Globus pallidus (tissue), 1 donor: ENCODE measurements at places on chromosomes 5 and 9.

DNA sequence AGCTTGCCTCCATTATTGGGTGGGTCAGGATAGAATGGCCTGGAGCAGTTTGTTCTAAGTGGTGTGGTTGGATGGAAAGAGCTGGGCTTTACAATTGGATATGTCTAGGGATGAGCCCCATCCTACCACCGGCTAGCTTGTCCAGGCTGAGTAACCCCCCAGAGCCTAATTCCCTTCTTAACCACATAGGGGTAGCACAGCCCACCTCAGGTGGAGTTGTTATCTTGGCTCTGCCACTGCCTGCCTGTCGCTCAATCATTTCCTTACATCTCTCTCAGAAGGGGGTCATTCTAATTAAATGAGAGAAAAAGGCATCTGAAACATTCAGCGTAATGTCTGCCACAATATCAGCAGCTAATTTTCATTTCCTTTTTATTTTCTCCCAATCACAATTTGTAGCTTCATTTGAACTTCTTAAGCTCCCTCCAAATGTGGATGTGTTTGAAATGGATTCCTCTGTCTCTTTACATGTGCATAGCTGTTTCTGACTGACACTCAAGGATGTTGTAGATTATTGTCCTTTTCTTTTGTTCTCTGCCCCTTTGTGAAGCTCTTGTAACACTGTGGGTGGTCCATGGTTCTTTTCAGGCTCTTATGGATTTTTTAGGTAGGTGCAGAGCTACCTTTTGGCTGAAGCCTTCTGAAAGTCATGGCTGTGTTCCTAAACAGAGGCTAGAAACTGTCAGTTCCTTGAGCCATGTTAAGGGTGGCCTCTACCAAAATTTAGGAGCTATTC lies 383.1 kb upstream of the KLF4 start:
- DNase-seq = no peak

DNA sequence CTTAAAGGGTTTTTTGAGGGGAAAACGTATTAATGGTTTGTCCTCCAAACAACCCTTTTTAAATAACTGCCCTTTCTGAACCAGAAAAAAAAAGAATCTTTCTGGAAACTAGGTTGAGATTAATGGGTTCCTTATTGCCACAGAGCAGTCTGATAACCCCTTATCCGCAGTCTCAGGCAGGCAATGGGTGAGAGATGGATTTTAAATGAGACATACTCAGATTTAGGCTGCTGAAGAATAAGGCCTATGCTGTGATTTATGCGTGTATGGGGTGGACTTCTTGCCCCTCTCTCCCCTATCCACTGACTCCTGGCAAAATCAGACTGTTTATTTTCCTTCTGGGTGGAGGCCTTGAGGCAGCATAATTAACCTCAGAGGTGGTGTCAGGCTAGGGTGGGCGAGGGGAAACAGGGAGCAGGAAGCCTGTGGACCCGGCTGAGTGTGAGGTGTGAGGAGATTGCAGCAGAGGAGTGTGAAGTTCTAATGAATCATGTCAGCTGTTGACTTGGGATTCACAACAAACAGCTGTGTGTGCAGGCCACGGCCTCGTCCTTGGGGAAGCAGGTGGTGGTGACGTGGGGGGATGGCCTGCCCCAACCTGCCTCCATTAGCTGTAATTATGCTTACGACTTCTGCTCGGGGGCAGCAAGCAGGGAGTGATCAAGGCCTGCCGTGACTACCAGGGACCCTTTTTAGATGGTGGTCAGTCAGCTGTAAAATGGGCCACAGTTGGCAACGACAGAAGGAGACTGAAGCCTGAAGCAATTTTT lies 196.4 kb downstream of the SEMA6A start:
- no peak for DNase-seq

DNA sequence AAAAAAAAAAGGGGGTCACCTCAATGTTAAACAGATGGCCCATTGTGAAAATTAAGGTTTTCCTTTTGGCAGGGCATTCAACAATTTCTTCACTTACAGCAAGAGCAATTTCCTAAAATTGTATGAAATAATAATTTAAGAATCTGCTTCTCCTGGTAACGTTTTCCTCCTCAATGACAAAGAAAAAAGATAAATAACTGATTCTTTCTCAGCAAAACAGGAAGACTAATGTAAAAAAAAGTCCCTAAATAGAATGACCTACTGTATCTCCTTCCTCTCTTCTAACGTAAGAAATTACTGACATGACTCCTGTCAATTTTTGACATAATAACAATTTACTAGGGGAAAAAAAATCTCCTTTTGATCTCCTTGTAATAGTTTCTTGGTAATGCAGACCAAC lies 25.5 kb downstream of the ABHD17B start:
- no peak for DNase-seq

DNA sequence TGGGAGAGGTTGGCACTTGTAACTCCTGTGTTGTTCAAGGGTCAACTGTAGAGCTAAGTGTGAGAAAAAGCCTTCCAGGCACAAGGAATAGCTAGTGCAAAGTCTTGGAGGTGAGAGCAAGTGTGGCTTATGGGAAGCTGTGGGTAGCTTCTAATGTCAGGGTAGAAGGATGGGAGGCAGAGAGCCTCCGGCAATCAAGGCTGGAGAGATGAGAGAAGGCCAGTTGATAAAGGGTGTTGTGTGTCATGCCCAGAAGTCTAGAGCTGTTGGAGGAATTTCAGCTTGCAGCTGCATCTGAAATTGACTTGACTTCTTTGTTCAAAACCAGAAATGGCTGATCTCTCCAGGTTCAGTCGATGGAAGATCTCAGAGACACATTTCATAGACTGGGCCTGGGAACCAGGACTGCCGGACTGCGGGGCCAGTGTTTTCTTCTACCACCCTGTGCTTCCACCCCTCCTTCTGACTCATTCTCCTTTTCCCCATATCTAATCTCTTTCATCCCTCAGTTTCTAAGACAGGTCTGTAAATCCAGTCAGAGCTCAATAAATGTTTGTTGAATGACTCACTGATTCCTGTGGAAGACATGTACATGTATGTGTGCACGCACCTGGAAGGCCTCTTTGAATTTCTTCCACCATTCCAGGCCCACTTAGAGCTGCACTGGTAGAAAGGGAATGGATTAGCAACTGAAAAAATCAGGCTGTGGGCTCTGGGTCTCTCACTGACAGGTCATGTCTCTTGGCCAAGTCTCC lies 67.8 kb upstream of the KLF4 start:
- peak; percentile 6 for DNase-seq

GRCh38 chr9:102209176-102209575 lies 470.7 kb upstream of the GRIN3A start:
- DNase-seq = no peak

- no peak for DNase-seq
Measured at GRCh38 chr9:81976351-81976750, 12.2 kb upstream of the SPATA31D1 start.

GRCh38 chr5:170306381-170306831 lies 8.8 kb upstream of the LCP2 start:
- no peak for DNase-seq

DNA sequence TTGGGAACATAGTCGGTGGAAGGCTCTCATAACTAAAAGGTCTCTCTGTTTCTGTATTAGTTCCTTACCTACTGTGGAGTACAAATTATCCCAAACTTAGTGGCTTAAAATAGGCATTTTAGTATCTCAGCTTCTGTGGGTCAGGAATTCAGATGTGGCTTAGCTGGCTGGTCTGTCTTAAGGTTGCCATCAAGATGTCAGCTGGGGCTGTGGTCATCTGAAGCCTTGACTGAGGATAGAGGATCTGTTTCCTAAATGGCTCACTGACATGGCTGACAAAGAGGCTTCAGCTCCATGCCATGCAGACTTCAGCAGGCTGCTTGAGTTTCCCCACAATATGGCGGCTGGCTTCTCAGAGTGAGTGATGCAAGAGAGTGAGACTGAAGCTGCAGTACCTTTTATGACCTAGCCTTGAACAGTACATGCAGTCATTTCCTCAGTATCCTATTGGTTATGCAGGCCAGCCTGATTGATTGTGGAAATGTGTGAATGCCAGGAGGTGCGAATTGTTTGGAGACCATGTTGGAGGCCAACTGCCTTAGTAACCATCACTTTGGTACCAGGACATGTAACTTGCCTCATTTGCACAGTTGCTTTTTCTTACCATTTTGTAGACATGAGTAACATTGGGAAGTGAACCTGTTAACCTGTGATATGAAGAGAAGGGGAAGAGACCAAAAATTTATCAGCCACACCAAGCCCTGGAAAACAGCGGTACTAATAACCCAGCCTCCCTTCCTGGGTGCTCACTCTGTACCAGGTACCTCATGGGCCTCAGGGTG lies 152.8 kb upstream of the IER5L start:
- DNase-seq = no peak

DNA sequence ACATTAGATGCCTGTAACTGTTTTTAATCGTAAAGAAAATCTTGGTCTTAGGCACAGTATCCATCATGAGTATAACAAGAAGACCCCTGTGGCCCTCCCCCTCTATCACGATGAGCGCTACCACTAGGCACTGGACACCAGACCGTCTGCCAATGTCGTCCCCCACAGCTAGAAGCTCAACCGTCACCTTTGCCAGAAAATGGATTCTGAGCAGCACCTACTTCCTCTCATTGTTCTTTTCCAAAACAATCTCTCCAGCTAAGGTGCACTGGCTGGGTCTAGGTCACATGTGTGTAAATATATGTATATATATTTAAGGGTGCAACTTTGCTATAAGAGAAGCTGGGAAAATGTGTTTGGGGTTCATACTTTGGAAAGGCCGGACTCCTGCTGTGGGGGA lies 15.7 kb upstream of the SSBP2 start:
- DNase-seq = no peak

DNA sequence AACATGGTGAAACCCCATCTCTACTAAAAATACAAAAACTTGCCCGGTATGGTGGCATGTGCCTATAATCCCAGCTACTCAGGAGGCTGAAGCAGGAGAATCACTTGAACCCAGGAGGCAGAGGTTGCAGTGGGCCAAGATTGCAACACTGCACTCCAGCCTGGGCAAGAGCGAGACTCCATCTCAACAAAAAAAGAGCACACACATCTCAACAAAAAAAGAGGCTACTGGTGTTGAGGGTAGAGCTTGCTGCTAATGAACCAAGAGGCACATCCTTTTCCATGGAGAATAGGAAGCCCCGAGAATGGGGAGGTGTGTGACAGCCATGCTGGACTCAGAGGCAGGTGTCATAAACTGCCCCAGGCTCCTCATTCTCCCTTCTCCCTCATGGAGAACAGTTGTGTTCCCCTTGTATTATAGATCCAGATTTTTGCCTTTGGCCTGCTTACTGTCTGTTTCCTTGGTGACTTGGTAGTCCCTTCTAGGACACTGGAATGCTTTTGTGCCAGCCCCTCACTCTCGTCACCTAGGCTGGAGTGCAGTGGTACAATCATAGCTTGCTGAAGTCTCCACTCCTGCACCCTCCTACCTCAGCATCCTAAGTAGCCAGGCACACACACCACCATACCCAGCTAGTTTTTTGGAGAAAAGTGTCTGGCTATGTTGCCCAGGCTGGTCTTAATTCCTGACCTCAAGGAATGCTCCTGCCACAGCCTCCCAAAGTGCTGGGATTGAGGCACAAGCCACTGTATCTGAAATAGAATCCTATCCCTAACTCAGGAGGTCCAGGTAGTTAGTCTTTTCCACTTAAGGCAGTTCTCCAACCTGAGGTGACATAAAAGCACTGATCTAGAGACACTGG lies 5.1 kb downstream of the RPL12 start:
- no peak for DNase-seq

GRCh38 chr9:94948567-94949235 lies 222.2 kb downstream of the AOPEP start:
- peak; percentile 92 for DNase-seq

DNA sequence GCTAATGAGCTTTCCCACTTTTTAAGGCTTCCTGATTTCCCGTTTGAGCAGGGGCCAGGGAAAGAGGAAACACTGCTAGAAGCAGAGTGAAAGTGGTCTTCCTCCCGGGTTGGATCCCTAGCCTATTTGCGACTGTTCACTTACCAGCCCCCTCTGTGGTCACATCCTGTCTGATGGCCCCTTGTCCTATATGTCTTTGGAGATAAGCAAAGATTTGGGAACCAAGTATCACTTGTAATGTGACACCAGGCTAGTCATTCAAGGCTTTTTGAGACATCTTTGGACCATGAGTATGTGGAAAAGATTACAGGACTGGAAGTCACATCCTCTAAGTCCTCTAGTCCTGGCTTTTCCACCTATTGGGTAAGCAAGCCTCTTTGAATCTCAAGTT lies 6.1 kb downstream of the DNAJB5 start:
- no peak for DNase-seq

GRCh38 chr9:89714321-89714720 lies 109.5 kb downstream of the GADD45G start:
- DNase-seq = no peak

- DNase-seq = no peak
Measured at GRCh38 chr5:77358255-77359205, 133.6 kb downstream of the WDR41 start.

- DNase-seq = peak; percentile 9
Measured at GRCh38 chr9:120869726-120870125, 7.3 kb downstream of the PHF19 start.

DNA sequence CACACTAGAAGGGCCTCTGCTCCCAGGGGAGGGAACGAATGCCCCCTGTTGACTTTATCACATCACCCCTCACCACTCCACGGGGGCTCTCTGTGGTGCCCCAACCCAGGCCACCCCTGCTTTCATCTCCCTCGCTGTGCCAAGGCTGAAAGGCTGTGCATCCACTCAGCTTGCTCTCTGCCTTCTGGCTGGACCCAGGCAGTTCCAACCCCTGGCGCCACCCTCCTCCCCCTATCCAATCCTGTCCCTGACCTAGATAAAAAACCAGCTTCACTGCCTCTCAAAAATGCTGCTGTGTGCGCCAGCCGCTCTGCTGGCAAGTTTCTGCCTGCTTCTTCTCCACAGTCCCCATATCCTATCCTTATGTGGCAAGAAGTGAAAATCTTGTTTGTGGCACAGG lies 22.4 kb upstream of the CORO2A start:
- no peak for DNase-seq

DNA sequence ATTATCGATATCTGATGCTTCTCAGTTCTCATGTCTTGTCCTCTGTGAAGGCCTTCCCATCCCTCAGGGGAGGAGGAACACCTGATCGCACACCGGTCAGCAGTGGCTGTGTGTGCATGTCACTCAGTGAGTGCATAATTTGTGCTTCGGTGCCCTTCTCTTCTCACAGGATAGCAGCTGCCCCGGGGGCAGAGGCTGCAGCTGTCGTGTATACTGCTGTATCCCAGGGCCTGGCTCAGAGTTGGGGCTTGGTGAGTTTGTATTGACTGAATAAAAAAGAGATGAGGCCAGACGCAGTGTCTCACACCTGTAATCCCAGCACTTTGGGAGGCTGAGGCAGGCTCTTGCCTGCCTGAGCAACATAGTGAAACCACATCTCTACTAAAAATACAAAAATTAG lies 49.7 kb upstream of the NCS1 start:
- no peak for DNase-seq

GRCh38 chr5:132224716-132225115 lies 2.9 kb downstream of the P4HA2 start:
- no peak for DNase-seq

- DNase-seq = no peak
Measured at GRCh38 chr9:100229561-100229960, 123.2 kb downstream of the TEX10 start.

GRCh38 chr9:89808756-89809181 lies 204.0 kb downstream of the GADD45G start:
- no peak for DNase-seq
